SW480 (cell line): ENCODE measurements at places on chromosomes 12 and 14.

DNA sequence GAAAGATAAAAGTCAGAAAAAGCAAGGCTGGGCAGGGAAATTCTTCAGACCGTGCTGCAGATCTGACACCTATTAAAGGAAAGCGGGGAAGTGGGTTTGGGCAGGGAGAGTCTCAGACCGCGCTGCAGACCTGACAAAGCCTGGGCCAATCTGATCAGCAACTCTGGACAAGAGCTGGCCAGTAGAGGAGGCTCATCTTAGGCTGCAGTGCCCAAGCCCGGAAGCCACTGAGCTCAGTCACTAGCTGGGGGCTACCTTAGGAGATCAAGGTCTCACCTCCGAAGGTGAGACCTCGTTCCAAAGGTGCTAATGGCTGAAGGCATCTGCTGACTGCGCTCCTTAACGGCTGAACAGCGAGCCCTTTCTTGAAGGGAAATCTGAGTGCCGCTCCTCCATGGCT lies 60.2 kb downstream of the SINHCAF start:
- no peak for DNase-seq

GRCh38 chr12:12212769-12213168 lies 54.1 kb downstream of the LRP6 start:
- DNase-seq = peak; percentile 20

GRCh38 chr14:61320806-61321384 lies 484 bp upstream of the PRKCH start:
- peak; percentile 14 for DNase-seq

DNA sequence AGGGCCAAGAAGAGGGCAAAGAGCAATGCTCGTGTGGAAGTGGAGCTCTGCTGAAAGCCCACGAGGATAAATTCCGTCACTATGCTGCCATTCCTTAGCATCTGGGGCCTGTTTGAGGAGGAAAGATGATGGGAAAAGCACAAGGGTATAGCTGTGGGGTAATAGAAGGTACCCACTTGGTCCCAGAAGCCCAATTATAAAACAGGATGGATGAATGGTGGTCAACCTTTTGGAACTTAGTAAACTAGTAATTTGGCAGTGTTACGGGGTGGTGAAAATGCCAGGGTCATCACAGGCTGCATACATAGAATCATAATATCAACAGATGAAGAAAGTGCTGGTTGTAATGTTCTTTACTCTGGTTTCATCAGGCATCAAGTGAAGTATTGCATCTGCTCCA lies at the start of gene OR10AD1:
Gene OR10AD1 (minus strand): TSS at position 101 of the 400 bp plus-strand sequence. CDS start 0 bp downstream, at position 101.
- no peak for DNase-seq

- DNase-seq = peak; percentile 52
These were observed 43.3 kb upstream of the DHRS4 start for GRCh38 chr14:23910101-23910875.

DNA sequence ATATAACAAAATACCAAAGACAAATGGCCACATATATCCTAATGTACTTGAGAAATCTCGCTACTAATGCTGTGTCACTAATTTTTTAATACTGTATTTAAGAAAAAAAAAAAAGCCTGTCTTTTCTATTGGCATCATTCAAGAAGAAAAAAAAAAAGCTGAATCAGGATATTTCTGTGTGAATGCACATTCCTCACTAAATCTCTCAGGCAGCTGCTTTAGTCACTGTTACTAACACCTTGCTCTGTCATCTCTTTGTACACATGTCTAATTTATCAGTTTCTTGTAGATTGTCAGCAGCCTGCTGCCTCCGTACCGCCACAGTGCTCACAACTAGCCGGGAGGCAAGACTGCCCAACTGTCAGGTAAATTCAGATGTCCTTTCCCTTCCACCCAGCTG lies 32.0 kb upstream of the FGD4 start:
- no peak for DNase-seq

- no peak for DNase-seq
These were observed 38.2 kb upstream of the TDRD9 start for GRCh38 chr14:103890052-103890371.

DNA sequence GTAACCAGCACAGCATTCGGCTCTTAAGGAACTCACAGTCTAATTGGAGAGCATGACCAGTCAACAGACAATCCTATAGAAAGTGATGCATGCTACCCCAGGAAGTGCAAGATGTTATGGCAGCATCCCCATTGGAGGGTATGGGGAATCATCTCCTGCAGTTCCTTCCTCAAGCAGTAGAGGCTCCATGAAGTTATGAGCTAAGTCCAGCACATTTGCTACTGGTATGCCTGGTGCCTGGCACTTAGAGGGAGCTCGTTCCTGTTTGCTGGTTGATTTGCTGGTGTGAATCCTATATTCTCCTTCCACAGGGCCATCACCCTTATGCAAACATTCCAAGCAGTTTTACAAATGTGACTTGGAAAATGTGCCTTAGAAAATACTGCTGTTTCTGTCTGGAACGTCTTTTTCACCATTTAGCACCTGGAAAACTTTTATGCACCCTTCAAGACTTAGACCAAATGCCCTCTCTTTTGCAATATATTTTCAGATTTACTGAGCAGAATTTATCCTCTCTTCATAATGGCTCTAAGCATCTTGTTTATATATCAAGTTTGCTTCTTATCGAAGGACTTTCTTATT lies 136.1 kb upstream of the WSCD2 start:
- peak; percentile 66 for DNase-seq

GRCh38 chr14:91754819-91755218 lies 22.9 kb upstream of the CATSPERB start:
- no peak for DNase-seq

DNA sequence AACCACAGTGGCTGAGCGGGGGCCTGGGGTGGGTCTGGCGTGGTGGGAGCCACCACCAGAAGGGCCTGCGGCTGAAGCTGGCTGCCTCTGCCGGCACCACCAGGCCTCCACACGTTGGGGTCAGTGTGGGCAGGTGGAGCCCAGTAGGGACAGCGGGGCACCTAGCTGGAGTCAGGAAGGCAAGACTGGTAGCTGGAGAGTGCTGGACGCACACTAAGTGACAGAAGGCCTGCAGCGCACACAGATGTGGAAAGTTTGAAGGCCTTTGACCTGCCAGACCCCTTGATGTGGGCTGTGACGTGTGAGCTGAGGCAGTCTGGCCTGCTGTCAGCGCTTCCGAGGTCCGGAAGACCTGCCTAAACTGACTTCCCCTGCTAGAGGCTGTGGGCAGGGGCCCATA lies 26.3 kb downstream of the RIN3 start:
- no peak for DNase-seq

GRCh38 chr12:74906224-74906623 lies 303.4 kb downstream of the KCNC2 start:
- no peak for DNase-seq

- DNase-seq = no peak
These were observed 1.6 kb downstream of the MMP14 start for GRCh38 chr14:22837750-22838538.

- no peak for DNase-seq
These were observed 20.8 kb upstream of the FBLN5 start for GRCh38 chr14:91968280-91968679.

- DNase-seq = no peak
These were observed 367.6 kb downstream of the C12orf75 start for GRCh38 chr12:105698075-105698474.

DNA sequence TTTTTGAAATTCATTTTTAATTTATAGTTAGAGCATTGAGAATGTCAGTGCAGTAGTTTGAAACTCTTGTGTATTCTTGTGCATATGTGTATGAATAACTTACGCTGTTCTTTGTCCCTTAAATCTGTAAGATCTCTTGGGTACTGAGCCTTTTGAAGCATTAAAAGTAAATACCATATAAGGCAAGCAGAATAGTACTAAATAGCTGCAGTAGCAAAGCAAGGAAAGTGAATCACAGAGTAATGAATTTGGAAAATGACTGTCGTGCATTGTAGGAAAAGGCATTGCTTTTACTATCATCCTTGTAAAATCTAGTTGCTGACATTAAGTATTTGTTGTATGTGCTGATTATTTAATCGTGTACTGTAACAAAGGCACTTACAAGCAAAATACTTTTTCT lies 12.1 kb downstream of the CNOT2 start:
- no peak for DNase-seq

- no peak for DNase-seq
These were observed 1.7 kb downstream of the LMBR1L start for GRCh38 chr12:49108958-49109404.

DNA sequence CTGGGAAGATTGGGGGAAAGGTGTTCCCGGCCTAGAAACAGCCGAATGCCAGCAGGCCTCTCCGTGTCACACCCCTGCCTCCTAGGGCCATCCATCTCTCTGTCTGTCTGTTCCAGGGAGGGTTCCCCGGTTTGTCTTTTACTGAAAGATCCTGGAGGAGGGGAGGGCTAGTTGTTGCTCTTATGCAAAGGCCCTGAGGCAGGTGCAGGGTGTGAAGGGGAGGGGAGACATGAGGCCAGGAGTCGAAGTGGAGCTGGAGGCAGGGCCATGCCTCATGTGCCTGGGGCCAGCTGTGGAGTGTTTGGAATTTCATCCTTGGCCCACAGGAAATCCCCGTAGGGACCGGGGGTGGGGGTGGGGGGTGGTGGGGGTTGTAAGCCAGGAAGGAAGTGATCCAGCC lies 8.7 kb upstream of the RCOR1 start:
- DNase-seq = no peak

DNA sequence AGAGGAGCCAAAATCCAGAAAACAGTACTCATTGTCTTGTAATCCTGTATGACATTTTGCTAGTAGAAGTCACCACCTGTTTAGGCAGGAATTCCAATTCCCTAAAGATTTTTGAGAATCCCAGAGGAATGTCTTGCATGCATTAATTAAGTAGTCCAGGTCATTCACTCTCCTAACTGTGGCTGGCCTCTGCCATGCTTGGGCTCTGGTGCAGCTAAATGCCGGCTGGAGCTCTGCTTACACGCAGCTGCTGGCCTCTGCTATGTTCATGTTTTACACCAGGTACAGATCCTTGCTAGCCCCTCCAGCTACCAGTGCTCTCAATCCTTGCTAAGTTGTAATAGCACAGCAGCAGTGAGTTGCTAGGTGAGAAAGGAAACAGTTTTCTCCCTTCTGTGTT lies 16.3 kb upstream of the HIF1A start:
- DNase-seq = no peak

GRCh38 chr14:103097244-103097993 lies 2.9 kb downstream of the EXOC3L4 start:
- DNase-seq = no peak

GRCh38 chr12:132395192-132395907 lies 66.0 kb upstream of the GALNT9 start:
- no peak for DNase-seq

- DNase-seq = no peak
These were observed 1021.9 kb downstream of the LRFN5 start for GRCh38 chr14:42628602-42629001.

- no peak for DNase-seq
These were observed 182.1 kb downstream of the CHST11 start for GRCh38 chr12:104638851-104639240.

DNA sequence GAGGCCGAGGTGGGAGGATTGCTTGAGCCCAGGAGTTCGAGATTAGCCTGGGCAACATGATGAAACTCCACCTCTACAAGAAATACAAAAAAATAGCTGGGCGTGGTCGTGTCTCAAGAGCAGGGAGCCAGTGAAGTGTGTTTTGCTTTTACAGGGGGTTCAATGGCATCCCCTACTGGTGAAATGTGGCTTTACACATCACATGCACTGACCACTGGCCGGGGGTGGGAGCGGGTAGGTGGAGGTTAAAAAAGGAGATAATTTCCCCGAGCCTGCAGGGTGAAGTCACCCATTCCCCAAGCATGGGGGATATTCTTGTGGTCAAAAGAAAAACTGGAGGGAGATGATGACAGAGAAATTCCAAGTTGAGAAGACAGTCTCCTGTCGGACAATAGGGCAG lies 63.6 kb upstream of the PWP1 start:
- no peak for DNase-seq

- no peak for DNase-seq
These were observed 13.0 kb downstream of the KANSL2 start for GRCh38 chr12:48668996-48669395.

DNA sequence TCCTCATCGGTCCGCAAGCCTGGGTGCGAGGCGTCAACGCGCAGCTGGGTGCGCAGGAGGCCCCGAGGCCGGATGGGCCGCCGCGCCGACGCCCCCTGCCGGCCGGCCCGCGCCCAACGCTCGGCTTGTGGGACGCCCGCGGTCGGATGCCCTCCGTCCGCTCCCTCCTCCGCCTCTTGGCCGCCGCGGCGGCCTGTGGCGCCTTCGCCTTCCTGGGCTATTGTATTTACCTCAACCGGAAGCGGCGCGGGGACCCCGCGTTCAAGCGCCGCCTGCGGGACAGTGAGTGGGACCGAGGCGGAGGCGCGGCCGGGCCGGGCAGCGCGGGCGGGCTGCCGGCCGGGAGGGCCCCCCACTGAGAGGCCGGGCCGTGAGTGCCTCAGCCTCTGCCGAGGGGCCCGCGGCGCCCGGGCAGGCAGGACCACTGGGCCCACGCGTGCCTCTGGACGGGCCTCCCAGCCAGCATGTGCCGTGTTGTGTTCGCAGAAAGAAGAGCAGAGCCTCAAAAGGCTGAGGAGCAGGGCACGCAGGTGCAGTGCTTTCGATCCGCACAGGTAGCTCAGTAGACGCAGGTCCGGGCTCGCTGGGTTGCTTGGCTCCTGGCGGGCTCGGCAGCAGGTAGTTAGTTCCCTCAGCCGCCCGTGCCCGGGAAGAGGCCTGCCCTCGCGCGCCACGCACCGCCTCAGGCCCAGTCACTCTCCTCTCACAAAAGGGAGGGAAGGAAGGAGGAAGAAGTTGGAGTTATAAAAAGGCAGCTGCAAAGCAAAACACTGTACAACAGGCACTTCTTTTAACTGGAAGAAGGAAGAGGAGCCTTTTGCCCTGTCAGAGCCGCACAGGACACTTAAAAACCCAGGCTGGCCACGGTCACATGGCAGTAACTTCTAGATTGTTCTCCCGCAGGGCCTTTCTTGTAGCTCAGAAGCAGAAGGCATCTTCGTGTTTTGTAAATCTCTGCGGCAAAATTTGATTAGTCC lies at the start of gene TOMM20L:
Gene TOMM20L (plus strand): TSS at position 119 of the 977 bp plus-strand sequence. CDS start 28 bp downstream, at position 147.
- peak; percentile 69 for DNase-seq

DNA sequence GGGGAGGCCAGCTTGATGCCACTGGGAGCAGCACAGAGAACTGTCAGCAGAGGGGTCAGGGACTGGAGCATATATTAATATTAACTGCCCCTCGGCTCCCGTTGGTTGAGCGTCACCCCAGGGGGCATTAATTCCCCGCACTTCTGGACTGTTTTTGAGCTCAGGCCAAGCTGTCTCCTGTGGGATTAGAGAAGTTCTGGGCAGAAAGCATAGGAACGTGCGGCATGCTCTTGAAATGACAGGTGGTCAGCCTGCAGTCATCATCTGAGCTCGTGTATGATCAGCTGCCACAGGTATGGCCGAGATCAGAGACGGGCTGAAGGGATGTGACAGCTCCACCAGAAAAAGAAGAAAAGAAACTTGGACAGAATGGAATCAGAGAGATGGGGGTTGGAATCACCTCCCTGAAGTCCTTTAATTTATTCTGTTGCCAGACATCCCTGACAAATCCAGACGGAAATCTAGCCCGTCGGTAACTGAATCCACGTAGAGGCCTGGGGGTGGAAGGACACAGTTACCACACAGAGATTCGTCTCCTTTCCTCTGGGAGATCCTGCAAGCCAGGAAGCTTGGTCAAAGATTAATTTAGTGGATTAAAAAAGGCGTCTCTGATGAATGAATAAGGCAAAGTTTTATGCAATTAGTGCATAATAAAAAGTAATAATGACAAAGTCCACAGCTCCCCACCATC lies 23.6 kb downstream of the NR1H4 start:
- no peak for DNase-seq
